ENCODE measurements at places on chromosomes 1 and 21.

- no peak for DNase-seq
These were observed 6.0 kb upstream of the ADGRL4 start for GRCh38 chr1:79012500-79012899.

- no peak for DNase-seq
These were observed 6.6 kb upstream of the MMP23B start for GRCh38 chr1:1625404-1625775.

GRCh38 chr21:28737674-28738419 lies 254.8 kb downstream of the LTN1 start:
- DNase-seq: no peak

DNA sequence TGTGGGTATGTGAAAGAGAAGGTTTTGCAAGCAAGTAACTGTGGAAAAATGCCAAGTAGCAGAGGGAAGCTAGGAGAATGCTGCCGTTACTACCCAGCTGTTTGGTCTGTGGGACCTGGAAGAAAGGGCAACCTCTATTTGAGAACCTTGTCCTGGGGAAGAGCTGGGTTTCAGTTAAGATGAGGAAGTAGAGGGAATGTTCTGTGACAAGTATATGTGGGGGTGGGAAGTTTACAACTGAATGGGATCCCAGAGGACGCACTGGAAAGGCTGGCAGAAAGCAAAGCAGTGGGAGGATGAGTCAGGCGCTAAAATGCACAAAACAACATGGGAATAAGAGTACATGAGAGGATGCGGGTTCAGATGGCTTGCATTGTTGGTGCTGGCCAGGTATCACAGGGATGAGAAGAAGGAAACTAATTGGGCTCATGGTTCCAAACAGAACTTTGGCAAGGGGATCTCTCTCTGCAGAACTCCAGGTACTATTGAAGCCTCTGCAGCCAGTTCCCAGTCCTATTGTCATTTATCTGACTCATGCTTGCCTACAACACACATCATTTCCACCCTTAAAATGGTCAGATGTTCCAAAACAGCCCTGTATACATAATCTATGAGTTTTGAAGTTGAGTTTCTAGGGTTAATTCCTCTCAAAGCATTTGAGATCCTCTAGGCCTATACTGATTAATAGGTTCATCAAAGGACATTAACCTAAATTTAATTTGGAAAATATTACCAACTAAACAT lies 88.5 kb upstream of the VAV3 start:
- no peak for DNase-seq

- no peak for DNase-seq
These were observed 115.1 kb downstream of the LHX4 start for GRCh38 chr1:180345148-180345547.

DNA sequence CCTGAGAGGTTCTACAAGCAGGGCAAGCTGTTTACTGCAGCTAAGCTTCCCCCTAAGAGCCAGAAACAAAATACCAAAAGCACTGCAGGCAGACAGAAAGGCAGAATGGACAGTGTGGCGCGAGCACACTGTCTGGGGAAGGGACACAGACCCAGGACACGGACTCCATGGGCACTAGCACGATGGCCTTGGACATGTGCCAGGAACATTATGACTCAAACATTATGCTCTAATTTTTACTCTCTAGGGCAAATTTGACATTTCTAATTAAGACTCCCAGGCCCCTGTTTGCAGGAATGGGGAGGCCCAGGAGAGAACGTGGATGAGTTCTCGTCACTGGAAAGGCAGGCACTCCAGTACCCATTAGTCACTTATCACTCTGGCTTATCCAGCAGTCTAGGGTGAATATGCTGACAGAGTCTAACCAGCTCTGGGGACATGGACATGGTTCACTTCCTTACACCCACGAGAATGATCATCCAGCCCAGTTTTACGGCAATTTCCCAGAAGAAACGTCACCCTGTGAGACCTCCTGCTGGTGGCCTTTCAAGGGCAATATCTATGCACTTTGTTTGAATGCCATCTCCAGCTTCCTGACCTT lies 45.1 kb downstream of the CAPN8 start:
- no peak for DNase-seq

GRCh38 chr1:85628791-85629531 lies 48.4 kb downstream of the CCN1 start:
- DNase-seq: no peak

GRCh38 chr1:85465099-85465785 lies at the start of gene DDAH1:
DDAH1 (minus strand) TSS chr1:85465159; CDS start chr1:85465045, 114 bp downstream.
- DNase-seq: peak; percentile 70

GRCh38 chr1:1906185-1907097 lies 8.6 kb upstream of the CALML6 start:
- DNase-seq: peak; percentile 89

DNA sequence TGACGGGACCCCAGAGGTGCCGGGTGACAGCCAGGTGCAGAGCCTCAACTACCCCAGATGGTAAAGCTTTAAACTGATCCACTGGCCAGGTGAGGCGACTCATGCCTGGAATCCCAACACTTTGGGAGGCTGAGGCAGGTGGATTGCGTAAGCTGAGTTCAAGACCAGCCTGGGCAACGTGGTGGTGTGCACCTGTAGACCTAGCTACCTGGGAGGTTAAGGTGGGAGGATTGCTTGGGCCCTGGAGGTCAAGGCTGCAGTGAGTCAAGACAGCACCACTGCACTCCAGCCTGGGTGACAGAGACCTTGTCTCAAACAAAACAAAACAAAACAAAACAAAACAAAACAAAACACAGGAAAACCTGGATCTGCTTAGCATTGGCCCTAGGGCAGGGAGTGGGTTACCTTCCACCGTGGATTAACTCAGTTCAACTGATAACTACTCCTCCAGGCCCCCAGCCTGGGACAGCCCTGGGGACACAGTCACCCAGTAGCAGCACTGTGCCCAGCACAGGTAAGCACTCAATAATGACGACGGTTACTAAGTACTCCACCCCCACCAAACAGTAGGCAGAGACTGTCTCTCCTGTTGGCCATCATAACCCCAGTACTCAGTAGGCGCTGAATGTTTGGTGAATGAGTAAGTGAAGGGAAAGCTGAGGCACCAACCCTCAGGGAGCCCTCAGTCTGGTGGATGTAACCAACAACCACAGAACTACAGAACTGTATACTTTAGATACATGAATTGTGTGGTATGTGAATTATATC lies 21.6 kb downstream of the SLC66A1 start:
- no peak for DNase-seq

DNA sequence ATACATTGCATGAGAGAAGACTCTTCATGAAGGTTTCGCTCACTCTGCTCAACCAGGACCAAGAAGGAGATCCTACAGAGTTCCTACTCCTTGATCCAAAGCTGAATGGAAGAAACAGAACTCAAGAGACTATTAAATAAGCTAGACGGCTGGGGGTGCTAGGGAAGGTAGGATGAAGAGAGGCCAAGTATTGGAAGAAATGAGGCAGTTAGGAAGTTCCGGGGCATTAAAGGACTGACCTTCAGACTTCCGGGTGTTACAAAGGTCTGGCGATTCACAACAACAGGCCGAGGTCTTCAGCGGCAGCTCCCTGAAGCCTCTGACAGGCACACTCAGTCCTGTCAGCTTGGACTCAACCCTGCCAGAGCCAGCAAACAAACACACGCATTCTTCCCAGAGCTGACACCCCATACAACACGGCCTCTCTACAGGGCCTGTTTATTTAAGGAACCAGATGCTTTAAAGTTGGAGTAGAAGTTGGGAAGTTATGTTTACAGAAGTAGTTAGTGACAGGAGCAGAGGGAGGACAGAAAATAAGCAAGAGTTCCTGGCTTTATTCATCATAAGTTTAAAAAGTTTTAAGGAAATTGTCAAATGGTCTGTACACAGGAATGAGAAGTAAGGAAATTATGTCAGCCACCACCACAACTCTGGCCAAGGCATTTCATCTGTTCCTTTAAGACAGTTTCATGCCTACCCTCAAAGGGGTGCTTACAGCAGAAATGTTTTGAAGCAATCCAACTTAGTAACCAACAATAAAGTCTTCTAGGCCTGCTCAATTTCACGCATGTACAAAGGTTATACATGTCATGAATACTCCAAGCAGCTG lies 4.7 kb downstream of the SORT1 start:
- DNase-seq: peak; percentile 77

GRCh38 chr1:218669431-218669830 lies 324.3 kb downstream of the TGFB2 start:
- no peak for DNase-seq

DNA sequence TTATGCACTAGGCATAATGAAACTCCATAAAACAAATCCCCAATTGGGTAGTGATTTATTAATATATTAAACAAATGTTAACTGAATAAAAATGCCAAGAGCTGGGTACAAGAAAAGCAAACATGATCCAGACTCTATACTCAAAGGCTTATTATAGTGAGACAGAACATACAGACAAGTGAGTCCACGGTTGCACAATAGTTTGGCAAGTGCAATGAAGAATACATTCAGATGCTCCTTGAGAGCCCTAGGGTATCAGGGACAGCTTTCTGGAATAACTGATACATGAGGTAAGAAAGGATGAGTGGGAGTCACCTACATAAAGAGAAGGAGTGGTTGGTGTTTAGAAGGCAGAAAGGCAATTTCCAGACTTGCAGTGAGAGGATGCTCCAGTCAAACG lies 85.1 kb downstream of the VAV3 start:
- DNase-seq: no peak

GRCh38 chr1:17978016-17978415 lies 129.6 kb upstream of the IGSF21 start:
- DNase-seq: no peak

GRCh38 chr1:33735624-33736023 lies 128.3 kb upstream of the HMGB4 start:
- DNase-seq: no peak

DNA sequence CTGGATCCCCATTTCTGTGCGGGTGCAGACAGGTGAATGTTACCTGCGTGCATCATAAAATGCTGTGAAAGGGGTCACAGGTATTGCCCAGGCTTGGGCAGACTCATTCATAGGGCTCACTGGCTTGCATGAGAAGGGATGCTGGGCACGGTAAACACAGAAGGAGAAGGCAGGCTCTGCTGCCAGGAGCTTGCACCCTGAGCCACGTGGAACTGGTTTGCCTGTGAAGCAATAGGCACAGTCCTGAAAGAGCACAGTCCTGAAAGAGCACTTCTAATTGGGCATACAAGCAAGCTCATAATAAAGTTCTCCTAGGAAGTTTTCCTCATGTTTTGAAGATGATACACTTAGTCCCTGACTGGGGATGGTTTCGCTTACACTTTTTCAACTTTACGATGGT lies 40.9 kb downstream of the GALNT2 start:
- no peak for DNase-seq

- peak; percentile 61 for DNase-seq
These were observed 4.1 kb upstream of the TFAP2E start for GRCh38 chr1:35568975-35569395.

DNA sequence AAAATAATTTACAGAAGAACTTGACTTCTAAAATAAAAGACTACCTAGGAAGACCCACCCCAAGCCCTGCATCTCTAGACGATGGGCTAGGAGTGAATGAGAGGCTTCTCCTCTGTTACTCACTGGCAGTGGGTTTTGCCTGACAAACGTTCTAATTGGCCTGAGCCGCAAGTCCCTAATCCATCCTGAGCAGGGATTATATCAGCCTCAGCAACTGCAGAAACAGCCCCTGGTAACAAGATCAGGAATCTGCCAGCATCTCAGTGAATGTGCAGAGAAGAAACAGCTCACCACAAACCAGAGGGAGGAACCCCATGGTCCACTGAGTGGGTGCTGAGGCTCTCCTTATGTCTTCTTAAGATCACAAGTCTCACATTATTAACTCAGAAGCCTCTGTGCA lies 240.6 kb downstream of the BRINP2 start:
- DNase-seq: no peak

GRCh38 chr1:179806333-179806732 lies 63.2 kb downstream of the FAM163A start:
- no peak for DNase-seq

DNA sequence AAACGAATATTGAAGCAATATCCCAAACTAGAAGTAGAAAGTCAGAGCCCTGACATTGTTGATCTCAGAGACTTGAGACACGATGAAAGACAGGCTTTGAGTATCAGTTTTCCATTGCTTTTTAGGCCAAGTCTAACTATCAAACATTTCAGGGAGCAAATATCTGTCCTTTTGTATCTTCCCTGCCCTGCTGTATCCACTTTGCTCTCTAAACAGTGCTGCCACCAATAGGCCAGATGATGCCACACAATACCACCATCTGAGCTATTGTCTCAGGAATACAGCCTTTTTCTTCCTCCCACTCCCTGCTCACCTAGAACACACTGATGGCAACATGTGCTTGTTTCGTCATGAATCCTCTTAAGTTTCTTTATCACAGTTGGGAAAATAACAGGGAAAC lies 62.6 kb upstream of the SPAG17 start:
- peak; percentile 7 for DNase-seq

GRCh38 chr1:162191396-162192305 lies 122.2 kb downstream of the NOS1AP start:
- peak; percentile 79 for DNase-seq

DNA sequence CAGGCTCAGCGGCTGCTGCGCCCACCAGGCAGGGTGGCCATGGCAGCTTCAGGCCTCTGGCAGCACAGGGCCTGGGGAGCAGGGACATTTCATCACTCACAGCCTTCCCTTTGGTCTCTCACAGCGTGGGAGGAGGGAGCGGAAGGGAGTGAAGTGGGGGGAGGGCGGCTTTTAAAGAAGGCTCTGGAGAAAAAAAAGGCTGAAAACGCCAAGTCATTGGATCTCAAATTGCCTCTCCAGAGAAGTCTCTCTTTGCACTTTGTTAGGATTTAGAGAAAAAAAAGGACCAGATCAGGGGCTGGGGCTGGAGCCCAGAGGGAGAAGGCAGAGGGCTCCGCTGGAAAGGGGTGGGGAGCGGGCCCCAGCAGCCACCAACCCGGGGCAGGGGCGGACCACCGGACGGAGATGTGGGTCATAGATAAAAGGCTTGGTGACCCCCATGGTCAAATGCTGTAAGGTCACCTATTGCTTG lies 209.9 kb downstream of the GRIK3 start:
- no peak for DNase-seq

DNA sequence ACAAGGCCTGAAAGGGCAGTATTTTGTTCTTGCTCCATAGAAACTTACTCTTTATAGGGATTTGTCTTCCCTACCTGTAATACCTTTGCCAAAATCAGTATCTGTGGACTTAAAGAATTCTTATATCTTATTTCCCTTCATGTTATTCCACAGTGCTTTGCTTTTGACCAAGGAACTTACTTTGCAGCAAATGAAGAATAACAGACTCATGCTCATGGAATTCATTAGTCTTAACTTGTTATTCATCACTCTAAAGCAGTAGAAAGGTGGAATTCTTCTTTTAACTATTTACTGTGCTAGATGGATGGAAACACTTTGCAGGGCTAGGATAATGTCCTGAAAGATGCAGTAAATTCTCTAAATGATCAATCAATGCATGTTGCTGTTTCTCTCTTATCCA lies 45.9 kb downstream of the DUSP10 start:
- no peak for DNase-seq

- DNase-seq: no peak
These were observed 86.8 kb downstream of the HLX start for GRCh38 chr1:220966041-220966440.

- DNase-seq: peak; percentile 55
These were observed 5.2 kb upstream of the PIGR start for GRCh38 chr1:206951318-206952100.

DNA sequence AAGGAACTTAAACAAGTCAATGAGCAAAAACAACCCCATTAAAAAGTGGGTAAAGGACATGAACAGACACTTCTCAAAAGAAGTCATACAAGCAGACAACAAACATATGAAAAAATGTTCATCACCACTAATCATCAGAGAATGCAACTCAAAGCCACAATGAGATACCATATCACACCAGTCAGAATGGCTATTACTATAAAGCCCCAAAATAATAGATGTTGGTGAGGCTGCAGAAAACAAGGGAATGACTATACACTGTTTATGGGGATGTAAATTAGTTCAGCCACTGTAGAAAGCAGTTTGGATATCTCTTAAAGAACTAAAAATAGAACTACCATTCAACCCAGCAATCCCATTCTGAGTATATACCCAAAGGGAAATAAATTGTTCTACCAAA lies 51.2 kb downstream of the MRPL39 start:
- DNase-seq: no peak
